NCI-H1417 treated with DMSO at 0.1 percent for 48 hours (cell line): ENCODE measurements at places on chromosomes 3 and 15.

DNA sequence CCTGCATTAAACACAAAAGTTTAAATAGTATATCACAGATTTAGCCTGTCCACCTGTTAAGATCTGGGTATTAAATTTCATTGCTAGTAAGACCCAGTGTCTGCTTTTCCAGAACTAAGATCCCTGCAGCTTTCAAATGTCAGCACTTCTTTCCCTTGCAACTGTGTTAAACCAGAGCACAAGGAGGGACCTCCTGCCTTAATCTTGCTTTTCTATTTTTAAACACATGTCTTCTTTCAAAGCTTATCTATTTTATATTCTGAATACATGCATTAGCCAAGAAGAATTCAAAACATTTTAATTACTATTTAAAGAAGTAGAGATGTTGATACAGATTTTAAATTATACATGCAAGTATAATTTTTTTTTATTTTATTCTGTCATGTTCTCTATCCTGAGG lies 315.1 kb downstream of the ARPP21 start:
- no peak for DNase-seq

- DNase-seq, result no peak
These were observed 83.2 kb upstream of the PLSCR4 start for GRCh38 chr3:146334151-146334550.

DNA sequence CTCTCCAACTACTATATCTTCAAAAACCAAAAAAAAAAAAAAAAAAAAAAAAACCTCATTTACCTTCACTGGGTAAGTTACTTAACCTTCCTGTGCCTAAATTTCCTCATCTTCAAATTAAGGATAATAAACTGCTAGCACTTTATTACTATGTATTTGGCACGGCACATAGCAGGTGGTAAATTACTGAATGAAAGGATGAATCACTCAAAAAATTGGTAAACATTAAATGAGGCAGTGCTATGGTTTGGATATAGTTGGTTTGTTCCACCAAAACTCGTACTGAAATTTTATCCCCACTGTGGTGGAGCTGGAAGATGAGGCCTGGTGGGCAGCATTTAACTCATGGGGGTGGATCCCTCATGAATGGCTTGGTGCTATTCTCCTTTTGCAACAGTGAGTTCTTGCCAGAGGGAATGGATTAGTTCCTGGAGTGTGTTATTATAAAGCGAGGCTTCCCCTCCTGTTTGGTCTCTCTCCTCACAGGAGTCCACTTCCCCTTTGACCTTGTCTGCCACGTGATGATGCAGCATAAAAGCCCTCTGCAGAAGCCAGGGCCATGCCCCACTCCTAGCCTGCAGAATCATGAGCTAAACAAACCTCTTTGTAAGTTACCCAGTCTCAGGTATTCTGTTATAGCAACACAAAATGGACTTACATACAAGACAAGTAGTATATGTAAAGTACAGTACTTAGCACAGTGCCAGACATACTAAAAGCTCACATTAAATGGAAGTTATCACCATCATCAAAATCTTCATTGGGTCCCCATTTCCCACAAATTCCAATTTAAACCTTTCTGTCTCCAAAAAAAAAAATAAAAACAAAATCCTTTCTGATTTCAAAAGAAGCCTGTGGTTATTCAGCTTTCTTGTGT lies 20.6 kb downstream of the DCUN1D1 start:
- DNase-seq, result no peak

DNA sequence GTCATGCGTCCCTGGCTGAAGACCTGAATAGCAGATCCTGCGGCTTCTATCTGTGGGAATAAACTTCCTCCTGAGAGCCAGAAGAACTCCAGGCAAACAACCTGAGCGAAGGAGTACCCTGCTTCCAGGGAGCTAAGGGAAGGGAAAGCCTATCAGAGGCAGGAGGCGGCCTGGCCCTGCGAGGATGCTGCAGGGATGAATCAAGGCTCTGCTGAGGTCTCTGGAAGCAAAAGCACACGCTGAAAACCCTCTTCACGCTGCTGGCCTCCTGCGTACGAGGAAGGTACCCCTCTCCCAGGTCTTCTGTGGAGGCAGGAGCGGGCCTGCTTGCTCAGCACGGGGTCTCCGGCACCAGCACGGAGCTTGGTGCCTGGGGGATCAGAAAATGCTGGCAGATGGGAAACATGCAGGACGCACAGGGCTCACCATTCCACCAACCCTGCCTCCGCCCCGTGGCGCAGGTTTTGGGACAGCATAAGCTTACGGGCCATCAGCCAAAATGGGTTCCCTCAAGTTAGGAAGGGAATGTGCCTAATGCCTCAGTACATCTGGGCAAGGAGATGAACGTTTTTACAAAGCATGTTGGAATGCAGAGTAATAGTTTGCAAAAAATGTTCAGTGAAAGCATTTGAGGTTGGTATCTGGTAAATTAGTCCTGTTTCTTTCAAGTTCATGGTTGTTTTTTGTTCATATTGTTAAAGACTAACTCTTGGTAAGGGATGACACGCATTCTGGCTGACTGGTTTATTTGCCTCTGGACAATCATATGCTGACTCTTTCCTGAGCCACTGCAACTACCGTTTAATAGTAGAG lies 72.3 kb downstream of the CHSY1 start:
- DNase-seq, result no peak

DNA sequence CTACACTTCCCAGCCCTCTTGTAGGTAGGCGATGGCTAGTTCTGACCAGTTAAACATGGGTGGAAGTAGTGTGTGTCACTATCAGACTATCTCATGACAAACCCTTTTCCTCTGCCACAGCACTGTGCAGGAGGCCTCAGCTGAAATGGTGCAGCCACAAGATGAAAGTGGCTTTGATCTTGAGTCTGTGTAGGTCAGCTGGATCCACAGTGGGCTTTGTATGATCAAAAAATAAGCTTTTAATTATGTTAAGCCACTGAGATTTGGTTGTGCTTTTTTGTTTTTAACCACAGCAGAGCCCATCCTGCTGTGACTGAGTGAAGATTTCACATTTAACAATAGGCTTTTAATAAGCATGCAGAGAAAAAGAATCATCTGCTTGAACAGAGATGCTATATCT lies 19.7 kb downstream of the RCN2 start:
- no peak for DNase-seq

DNA sequence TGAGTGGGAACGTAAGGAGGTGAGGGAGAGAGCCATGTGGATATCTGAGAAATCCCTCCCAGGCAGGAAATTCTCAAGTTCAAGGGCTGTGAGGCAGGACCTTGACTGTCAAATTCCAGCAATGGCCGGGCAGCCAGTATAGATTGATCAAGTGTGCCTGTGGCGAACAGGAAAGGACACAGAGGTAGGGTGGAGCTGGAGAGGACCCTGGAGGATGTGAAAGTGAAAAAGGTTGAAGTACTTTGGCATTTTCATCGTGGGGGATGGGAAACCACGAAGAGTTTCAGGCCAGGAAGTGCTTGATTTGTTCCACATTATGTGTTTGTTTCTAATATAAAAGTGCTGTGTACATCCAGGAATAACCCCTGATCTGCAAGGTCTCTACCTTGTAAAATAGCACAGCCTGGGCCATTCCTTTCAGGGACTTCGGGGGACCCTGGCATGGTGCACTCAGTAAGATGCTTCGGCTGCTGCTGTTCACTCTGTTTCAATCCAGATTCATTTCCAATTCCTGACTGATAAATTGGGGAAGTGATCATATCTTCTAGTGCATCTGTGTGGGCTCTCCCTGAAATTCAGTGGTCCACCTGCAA lies 156.6 kb downstream of the MCTP2 start:
- no peak for DNase-seq

DNA sequence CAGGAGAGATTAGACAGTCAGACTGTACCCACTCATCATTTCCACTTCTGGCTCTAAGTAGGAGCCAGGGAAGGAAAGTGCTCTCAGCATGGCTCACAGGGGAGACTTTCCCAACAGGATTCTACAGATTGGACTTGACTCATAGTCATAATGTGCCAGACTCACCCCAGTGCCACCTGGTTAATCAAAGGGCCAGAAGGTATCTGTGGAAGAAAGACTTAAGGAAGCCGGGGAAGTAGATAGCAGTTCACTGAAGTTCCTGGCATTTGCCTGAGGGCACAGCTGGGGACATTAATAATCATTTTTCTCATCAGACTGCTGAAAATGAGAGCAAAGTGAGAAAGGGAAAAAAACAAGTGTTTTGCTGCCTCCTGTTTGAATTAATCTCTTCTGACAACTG lies 717.5 kb downstream of the TUSC7 start:
- DNase-seq, result no peak

DNA sequence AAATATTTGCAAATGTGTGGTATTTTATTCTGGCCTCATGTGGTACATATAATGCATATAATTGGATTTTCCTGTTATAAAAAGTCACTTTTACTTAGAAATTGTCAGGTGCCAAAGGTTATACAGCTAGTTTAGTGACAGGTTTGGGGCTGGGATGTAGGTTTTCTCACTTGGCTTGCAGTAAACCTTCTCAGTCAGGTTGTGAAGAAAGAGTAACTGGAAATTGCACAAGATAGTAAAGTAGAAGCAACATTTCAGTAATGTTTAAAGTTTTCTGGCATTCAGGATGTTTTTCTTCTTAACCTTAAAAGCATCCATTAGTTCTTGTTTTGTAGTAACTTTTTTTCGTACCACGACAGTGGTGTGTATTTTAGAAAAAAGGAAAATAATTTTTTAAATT lies 53.9 kb downstream of the MEF2A start:
- no peak for DNase-seq

GRCh38 chr3:59444294-59444671 lies 394.5 kb upstream of the CFAP20DC start:
- no peak for DNase-seq

DNA sequence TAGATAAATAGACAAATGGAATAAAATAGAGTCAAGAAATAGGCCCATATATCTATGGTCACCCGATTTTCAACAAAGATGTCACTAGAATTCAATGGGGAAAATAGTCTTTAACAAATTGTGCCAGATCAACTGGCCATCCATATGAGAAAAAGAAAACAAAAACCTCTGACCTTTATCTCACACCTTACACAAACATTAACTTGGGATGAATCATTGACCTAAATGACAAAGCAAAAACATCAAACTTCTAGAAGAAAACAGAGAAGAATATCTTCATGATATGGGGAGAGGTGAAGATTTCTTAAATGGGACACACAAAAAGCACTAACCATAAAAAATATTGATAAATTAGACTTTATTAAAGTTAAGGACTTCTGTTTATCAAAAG lies 31.9 kb downstream of the ITGA11 start:
- DNase-seq, result no peak

DNA sequence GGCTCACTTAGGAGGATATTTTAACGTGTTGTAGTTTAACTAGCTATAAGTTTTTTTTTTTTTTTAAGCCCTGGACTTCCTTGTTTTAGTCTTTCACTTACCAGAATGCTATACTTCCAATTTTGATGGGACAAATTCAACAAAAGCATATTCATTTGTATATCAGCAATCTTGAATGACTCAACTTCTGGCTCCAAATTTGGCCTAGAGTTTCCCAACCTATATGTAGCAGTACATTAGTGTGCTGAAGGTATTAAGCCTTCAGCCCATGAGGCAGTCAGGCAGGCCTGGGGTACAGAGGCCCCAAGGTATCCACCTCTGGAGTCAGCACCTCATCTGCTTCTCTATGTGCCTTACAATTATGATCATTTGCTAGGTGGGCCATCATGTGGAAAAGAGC lies 5.9 kb downstream of the PBRM1 start:
- DNase-seq, result no peak

DNA sequence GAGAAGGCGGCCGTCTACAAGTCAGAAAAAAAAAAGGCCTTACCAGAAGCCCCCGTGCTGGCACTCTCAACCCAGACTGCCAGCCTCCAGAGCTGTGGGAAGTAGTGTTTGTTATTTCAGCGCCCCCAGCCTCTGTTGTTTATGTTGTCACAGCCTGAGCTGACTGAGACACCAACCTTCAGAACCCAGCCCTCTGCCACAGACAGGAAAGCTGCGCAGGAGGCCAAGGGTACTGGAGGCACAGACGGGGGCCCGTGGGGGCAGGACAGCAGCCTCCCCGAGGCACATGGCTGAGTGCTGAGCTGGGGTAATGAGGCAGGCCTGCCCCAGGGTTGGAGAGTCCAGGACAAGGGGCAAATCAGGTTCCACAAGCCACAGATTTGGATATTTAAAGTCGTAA lies 33.7 kb downstream of the HCN4 start:
- DNase-seq, result no peak

DNA sequence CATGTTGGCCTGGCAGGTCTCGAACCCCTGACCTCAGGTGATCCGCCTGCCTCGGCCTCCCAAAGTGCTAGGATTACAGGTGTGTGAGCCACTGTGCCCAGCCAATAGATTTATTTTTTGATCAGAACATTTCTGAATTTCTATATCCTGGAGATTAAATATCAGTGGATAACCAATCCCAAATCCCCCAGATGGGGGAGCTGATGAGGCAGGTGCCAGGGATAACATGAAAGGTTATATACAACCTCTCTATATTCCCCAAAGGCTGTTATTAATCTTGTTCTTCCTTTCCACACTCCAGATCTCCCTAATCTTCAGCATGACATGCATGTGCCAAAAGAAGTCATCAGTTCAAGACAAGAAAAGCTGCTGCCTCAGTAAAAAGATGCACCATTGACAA lies 112.3 kb downstream of the WDR76 start:
- no peak for DNase-seq

GRCh38 chr15:69797051-69797595 lies 300.6 kb downstream of the TLE3 start:
- DNase-seq, result no peak

DNA sequence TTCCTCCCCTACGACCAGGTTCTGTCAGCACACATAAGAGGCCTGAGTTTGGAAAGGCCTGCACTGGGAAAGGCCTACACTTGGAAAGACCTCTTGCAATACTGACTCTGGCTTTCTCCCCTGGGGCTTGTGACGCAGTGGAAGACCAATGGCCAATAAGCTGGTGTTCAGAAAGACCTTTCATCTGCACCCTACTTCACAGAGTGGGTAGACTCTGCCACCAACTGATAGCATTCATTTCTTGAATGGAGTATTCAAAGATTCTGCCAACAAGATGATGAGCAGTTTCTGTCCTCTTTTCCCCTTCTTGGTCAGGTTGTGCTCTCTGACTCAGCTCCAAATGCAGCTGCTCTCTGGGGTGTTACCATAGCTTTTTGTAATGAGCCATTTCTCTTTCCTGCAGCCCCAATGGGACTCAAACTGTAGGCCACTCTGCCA lies 48.8 kb downstream of the TIPARP start:
- DNase-seq, result no peak

- peak; percentile 12 for DNase-seq
These were observed 90.0 kb downstream of the FSIP1 start for GRCh38 chr15:39692356-39693327.

GRCh38 chr15:85414495-85414894 lies 34.1 kb downstream of the AKAP13 start:
- DNase-seq, result no peak

GRCh38 chr15:57379487-57379886 lies 3.2 kb downstream of the CGNL1 start:
- no peak for DNase-seq

DNA sequence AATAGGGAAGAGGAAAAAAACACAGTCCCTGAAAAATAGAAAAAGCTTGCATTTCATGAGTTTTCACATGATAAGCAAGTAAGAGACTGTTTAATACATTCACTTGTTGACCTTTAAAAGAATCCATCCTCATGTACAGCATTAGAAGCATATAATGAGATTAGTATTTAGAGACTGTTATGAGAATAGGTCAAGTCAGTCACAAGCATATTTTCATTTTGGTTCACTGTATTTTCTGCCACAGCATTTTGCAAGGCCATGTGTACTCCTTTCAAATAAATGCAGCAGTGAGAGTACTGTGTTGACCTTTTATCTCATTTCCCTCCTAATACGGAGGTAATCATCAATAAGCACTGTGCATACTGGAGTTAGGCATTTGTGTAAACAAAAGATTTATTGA lies 162.2 kb upstream of the SETMAR start:
- no peak for DNase-seq

GRCh38 chr3:197186887-197187588 lies 111.4 kb downstream of the DLG1 start:
- DNase-seq, result peak; percentile 53

GRCh38 chr3:128590948-128591347 lies 59.7 kb downstream of the RPN1 start:
- no peak for DNase-seq
